ENCODE measurements at places on chromosomes 3 and 15.

DNA sequence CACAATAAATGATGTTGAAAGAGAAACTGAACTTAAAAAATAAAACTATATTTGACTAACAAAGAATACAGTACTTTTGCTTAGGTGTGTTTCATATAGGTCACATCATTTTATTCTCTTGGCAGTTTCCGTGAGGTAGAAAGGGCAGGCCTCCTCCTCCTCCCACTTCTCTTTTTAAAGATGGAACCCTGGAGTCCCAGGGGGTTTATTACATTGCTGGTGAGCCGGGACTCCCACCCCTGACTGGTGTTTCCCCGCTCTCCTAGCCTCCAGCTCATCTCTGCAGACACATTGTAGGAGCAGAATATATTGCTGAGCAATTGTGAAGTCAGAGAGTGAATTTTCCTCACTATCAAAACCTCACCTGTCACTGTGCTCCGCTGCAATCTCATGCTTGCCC lies 30.0 kb downstream of the ZDHHC23 start:
- no peak for DNase-seq

DNA sequence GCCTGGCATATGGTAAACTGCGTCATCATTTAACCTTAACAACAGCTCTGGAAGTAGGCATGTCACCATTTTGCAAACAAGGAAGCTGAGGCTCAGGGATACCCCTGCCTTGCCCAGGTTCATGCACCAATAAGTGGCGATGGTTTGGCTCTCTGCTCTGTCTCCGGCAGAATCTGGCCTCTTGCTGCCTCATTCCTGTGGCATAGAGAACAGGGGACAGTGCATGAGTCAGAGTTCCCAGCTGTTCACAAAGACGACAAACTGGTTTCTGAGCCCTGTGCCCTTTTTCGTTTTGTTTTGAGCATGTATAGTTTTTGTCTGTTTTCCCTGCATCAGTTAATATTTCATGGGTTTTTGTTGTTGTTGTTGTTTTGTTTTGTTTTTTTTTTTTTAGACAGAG lies 236.8 kb downstream of the OPA1 start:
- no peak for DNase-seq

DNA sequence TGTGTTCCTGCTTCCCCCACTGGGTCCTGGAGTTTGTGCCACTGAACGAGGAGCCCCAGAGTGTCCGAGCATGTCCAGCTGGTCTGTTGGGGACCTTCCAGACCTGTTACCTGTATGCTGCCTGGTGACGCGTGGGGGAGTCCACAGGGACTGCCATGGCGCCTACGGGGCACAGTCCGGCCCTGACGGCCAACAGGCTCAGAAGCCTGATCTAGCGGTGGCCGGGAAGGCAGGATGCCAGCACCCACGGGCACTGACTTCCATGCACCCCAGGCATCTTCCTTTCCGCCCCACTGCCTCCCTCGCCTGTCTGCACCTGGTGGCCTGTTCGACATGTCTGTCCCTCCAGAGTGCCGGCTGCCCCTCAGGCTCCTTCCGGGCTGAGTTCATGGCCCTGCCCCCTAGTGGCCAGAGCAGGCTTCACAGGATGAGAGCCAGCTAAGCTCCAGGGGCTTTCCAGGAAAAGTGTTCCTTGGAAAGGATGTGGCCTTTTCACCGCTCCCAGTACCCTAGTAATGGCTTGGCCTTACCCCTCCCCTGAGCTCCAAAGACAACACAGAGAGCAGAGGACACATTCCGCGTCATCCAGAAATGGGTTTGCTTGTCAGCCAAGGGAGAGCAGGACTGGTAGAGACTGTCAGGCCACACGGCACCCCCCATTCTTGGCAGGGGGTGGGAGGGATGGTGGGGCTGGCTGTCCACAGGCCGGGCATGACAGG lies 35.7 kb downstream of the NGRN start:
- DNase-seq: peak; percentile 95

DNA sequence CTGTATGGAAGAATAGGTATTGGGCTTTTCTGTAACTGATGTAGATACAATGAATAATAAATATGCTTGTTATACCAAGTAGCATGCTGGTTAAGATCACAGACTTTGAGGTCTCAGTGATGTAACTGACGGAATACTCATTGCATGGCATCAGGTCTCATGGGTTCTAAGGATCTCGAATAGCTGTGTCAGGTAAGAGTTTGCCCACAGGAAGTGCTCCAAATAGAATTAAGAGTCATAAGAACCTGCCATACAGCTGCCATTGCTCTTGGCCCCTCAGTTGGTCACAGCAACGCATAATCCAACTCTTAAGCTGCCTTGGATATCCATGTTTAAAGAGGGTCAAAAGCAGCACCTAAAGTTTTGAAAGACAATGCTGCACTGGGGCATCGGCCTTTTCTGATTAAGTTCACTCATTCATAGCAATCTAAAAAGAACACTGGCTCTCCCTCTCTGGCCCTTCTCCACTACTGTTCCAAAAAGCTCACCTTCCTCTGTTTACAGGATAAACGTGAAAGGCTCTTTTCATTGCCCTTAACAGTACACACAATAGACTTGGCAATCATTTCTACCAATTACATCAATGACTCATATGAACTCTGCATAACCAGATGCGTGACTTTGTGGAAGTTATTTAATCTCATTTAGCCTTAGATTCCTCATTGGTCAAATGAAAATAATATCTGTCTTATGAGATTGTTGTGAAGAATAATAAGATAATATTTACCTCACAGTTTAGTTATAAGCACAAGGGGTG lies 74.6 kb downstream of the ZBTB20 start:
- DNase-seq: no peak

DNA sequence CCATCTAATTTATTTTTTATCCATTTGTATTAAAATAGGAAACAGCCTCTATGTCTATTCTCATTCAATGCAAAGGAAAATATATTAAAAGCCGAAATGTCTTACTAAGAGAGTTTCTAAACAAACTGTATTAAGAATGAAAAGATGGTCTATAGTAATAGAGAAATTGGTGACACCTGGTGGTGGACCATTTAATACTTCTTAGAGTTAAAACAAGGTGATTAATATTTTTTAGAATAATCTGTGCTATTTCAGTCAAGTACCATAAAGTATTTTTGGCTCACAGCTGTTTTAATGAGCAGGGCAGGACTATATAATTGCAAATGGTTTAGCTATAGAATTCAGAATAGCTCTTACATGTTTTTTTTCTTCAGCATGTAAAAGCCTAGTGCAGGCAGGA lies 55.7 kb downstream of the SYNPR start:
- DNase-seq: peak; percentile 41

DNA sequence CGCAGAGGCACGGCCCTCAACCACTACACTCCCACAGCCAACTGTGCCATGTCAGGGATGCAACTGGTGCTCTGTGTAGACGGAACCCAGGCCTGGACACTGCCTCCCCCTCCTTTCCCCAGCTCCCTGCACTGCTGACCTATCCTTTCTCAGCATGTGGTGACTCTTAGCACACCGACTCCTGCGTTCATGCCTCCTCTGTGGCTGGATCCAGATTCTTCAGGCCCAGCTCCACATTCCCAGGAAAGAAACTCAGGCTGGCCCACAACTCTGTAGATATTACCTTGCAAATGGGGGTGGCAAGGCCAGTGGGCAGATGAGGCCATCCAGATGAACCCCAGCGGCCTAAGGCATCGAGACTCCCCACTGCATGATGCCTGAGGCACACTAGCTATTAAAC lies 272.7 kb downstream of the OCA2 start:
- DNase-seq: no peak

GRCh38 chr3:71258526-71258925 lies 325.0 kb downstream of the FOXP1 start:
- DNase-seq: no peak

- no peak for DNase-seq
These were observed 11.7 kb downstream of the TRAIP start for GRCh38 chr3:49844464-49845183.

GRCh38 chr3:186496016-186496415 lies 48.2 kb downstream of the CRYGS start:
- no peak for DNase-seq

DNA sequence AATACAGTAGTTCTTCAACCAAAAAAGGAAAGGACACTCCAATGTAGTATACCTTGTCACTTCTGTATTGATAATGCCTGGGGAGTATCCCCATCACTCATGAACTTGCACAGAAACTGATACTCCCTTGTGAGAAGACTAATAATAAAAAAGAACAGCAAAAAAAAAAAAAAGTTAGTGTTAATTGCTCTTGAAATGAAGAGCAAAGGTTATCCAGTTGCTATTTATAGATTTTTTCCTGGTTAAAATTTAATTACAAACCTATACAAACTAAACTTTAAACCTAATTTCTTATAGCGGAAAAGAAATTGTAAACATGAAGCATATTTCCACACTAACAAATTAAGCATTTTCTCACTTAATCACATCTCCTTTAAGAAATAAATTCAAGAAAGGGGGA lies 6.7 kb downstream of the PLOD2 start:
- no peak for DNase-seq

GRCh38 chr3:102105193-102105592 lies 255.9 kb downstream of the NFKBIZ start:
- DNase-seq: no peak

DNA sequence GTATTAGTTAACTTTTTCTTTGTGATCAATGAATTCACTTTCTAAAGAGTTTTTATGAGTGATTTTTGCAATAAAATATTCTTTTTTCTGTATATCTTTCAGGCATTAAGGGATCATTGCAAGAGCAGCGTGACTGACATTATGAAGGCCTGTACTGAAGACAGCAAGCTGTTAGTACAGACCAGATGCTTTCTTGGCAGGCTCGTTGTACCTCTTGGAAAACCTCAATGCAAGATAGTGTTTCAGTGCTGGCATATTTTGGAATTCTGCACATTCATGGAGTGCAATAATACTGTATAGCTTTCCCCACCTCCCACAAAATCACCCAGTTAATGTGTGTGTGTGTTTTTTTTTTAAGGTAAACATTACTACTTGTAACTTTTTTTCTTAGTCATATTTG lies 24.4 kb downstream of the SELENOT start:
- no peak for DNase-seq

GRCh38 chr15:32908135-32908801 lies 190.5 kb downstream of the GREM1 start:
- no peak for DNase-seq

GRCh38 chr3:141052201-141053069 lies 1.3 kb downstream of the SPSB4 start:
- peak; percentile 71 for DNase-seq

- DNase-seq: no peak
These were observed 340.1 kb upstream of the MANF start for GRCh38 chr3:51044982-51045381.

DNA sequence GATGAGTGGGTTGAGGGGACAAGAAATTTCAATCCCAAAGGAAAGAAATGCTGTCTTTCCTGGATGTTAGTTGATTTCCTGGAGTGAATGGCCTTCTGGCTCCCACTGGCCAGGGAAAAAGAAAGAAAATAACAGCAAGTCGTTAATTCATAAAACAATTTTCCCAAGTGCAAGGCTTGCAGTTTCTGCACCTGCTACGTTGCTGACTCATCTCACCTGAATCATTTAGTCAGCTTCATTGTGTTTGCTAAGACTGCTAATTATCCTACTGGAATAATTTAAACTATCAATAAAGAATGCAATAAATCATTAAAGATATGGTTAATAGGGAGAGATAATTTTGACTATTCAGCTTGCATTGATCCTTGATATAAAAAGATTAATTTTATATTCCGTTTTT lies 387.6 kb downstream of the ROBO2 start:
- DNase-seq: no peak

DNA sequence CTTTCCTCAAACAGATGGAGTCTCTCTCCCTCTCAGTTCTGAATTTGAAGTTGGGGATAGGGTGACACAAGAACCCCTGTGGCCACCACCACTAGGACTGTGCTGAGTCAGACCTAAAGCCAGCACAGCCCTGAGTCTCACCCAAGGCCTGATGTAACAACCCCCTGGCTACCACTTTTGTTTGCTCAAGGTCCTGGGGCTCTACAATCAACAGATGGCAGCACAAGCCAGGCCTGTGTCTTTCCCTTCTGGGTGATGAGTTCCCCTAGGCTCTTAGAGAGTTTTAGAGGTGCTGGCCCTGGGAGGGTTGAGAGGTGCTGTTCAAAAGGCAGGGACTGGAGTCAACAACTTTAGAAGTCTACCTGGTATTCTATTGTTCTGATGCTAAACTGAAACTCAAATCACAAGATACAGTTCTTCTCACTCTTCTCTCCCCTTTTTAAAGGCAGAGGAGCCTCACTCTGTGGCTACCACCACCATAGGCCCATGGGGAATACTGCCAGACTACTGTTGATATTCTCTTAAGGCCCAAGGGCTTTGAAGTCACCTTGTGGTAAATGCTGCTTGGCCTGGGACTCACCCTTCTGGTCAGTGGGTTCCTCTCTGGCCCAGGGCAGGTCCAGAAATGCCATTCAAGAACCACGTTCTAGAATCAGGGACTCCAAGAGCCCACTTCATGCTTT lies 6.5 kb downstream of the OR5K4 start:
- DNase-seq: peak; percentile 21

GRCh38 chr15:90807074-90807785 lies 61.2 kb upstream of the FURIN start:
- no peak for DNase-seq

- DNase-seq: no peak
These were observed 33.5 kb downstream of the HMCES start for GRCh38 chr3:129312021-129312639.

DNA sequence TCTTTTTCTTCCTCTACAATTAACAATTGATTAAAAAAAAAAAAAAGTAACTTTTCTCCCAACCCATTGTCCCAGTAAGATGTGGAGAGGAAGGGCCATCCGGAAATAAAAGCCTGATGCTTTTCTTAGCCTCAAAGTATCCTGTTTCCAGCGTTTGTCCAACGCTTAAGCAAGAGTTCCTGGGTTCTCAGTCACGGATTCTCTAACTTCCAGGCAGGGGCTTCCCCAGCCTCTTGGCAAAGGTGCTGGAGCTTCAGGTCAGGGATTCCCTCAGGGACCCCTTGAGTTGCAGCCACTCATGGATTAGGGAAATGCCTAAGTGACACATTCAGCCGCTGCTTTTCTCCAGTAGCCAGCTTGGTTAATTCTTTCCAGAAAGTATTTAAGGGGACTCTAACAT lies 22.3 kb upstream of the C2CD4B start:
- no peak for DNase-seq

- DNase-seq: no peak
These were observed 36.5 kb upstream of the DUSP7 start for GRCh38 chr3:52092891-52093290.

DNA sequence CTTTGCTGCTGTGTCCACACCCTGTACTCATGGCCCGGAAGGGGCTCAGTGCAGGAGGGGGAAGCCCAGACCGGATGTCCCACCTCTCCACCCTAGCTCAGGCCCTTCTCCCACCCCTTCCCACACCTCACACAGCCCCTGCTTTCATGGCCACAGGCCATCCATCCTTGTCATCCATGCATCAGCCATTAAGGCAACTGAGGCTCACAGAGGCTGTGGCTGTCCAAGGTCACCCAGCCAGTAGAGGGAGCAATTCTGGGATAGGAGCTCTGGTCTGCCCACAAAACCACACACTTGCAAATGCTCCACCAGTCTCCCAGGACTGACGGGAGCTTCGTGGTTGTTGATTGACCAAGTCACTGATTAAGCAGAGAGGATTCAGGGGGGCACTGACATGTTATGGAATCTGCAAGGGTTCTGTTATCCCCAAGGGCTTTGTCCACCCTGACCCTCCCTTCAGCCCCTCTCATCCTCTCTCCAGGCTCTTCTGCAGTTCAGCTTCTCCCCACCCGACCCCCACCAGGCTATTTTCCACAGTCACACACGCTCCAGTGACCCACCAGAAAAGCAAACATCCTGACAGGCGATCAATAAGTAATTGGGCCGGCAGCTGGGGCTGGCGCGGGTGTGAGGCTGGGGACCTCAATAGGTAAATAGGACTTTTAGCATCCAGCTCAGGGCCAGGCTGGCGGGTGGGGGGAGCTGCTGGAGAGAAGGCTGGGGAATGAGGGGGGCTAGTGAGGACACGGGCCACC lies 15.1 kb downstream of the LINGO1 start:
- DNase-seq: peak; percentile 66

All from GM23338 (cell line).